ENCODE measurements at places on chromosomes 7 and 10.

- no peak for DNase-seq
Observed at GRCh38 chr10:131635564-131636015, 265.2 kb upstream of the PPP2R2D start.

DNA sequence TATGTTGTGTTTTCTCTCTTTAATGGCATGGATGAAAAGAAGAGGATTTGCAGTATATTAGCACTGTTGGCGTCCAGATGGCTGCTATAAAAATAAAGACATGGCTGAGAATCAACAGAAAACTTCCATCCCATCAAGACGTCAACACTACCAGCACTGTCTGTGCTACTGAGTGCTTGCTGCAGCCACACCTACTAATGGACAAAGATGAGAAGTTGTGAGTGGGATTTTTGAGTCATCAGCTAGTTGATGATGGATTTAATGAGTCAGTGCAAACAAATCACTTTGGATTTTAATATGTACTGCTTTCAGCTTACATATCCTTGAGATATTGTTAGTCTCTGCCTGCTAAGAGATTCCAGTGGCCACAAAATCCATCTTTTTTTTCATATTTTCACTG, 631.0 kb upstream of the ANKRD30A start:
- no peak for DNase-seq

DNA sequence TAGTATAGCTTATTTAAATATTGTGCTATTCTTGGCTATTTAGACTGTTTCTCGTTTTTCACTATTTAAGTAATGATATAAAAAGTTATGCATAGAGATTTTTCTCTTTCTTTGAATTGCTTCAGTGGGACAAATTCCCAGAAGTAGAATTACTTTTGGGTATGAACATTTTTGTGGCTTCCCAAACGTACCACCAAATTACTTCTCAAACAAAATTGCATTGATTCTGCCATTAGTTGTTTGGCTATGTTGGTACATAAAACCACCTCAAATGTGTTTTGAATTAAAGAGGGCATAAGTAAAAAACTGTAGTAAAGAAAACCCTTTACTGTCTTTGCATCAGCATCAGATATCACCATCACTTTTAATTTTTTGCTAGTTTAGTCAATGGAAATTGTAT, 31.0 kb downstream of the AKR1B1 start:
- no peak for DNase-seq

GRCh38 chr10:83289373-83289772, 849.9 kb upstream of the GHITM start:
- no peak for DNase-seq

GRCh38 chr7:23121165-23121564, 15.6 kb downstream of the KLHL7 start:
- DNase-seq: no peak

DNA sequence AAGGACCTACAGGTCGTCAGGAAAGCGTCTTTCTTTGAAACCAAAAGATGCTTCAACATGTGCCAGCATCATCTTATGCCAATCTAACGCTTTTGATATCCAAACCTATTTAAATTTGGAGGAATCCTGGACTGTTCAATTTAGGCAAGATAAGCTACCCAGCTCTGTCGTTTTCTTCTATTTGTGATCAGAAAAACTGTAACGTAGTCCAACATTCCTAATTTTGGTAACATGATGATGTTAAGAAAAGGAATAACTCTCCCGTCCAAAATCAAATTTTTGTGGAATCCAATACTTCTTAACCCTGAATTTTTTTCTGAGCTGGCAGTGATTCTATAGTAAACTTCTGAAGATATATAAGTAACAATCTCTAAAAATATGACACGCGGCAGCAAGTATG, 93.3 kb upstream of the MKX start:
- no peak for DNase-seq

GRCh38 chr10:119770928-119771327, 45.1 kb downstream of the INPP5F start:
- no peak for DNase-seq

- DNase-seq: no peak
Observed at GRCh38 chr10:114392112-114392835, 12.0 kb downstream of the AFAP1L2 start.

- no peak for DNase-seq
Observed at GRCh38 chr10:59096631-59097030, 79.8 kb upstream of the PHYHIPL start.

GRCh38 chr7:22542669-22543068, 42.7 kb upstream of the STEAP1B start:
- no peak for DNase-seq

DNA sequence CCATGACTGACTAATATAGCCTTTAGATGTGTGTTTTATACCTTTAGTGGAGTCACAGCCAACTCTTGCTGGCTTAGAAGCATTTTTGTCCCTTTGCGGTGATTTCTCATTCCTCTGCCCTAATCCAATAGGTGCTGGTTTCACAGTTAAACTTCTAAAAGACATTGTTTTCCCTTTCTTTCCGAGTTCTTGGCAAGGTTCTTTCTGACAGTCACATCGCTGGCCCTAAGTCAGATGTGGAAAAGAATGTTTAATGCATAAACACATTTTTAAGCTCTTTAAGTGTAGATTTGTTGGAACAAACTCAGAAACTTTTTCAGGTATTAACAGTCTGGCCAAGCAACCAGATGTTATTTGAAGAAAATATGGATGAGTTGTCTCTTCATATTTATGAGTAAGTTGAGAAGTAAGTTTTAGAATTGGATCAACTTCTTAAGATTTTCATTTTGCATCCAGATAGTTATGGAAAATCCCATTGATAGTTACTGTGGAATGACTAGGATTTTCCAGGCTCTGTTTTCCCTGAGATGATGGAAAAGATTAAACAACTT, 4.1 kb downstream of the EPDR1 start:
- no peak for DNase-seq

DNA sequence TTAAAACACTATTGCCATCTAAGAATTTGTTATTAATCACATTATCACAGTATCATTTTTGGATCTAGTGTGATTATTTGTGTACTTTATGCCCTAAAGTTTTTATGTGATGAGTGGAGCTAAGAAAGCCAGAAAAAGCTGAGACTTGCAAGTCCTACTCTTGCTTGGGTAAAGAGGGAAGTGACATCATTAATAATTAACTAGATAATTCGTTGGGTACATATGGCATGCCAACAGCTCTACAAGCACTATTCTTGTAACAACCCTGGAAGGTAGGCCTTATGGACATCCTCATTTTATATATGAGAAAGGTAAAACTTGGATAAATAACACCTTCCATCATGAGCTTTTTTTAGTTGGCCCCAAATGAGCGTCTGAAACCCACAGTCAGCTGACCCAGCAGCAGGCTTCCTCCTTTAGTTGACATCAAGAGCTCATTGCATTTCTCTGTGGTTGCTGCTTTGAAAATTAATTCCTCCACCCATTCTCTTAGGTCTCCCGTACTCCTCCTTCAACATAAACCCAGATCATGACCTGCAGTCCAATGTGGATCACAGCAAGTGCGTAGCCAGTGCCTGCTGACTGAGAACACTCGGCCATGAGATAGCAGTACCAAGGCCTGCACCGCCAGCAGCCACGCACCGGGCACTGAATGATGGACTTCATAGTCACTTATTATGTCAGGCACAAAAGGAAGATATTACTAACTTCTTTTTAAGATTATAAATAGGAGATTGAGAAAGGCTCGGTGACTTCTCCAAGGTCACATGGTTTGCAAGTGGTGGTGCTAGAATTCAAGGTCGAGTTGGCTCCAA, 292.0 kb upstream of the AOAH start:
- DNase-seq: no peak

DNA sequence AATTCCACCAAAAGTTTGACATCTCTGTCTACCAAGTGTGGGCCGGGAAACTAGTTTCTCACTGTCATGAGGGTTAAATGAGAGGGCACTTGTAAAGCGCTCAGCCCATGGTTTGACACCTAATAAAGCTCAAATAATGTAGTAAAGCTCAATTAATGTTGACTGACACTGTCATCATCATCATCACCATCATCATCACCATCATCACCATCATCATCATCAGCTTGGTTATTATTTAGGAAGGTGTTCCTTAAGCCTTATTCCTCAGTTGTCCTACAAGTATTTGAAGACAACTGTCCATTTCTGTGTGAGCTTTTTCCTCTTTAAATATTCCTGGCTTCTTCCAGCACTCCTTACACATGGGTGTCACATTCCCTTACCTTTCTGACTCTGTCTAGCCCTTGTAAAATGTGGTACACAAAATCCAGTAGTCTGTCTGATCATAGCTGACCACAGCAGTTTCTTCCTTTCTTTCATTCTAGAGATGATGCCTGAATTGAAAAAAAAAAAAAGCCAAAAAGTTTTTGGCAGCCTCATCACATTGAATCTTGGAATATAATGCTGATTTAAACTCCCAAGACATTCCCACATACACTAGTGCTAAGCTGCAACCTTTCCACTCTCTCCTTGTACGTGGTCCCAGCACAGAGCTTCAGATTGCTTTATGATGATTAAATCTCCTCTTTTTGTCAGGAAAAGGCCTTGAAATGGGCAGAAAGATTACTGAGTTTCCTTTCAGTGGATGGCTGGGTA, 40.6 kb upstream of the SEPHS1 start:
- no peak for DNase-seq

- DNase-seq: no peak
Observed at GRCh38 chr7:99112979-99113378, 30.9 kb downstream of the SMURF1 start.

- no peak for DNase-seq
Observed at GRCh38 chr7:50146692-50147091, 53.6 kb upstream of the ZPBP start.

DNA sequence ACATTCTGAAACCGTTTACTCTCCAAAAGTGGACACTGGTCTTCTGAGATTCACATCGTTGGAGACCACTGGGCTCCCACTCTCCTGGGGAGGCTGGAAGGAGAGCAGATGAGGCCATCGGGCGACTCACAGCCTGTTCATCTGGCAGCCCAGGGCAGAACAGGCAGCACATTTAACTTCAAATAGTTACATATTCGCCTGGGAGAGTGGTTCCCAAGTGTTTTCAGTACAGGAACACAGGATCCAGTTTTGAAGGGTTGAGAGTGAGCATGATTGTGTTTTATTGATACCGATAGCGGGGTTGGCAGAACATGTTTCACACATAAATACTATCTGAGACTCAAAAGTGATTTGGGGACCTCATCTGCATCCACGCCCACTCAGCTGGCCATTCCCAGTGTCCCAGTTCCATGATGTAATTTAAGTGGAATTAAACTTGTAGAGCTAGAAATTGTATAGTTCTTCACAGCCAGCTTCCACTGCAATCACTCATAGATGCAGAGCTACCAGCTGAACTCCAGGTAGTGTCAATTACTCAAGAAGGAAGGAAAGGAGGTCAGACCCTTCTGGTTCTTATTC, 22.8 kb upstream of the PNLIP start:
- DNase-seq: no peak

GRCh38 chr10:8527773-8528172, 473.3 kb downstream of the GATA3 start:
- no peak for DNase-seq

DNA sequence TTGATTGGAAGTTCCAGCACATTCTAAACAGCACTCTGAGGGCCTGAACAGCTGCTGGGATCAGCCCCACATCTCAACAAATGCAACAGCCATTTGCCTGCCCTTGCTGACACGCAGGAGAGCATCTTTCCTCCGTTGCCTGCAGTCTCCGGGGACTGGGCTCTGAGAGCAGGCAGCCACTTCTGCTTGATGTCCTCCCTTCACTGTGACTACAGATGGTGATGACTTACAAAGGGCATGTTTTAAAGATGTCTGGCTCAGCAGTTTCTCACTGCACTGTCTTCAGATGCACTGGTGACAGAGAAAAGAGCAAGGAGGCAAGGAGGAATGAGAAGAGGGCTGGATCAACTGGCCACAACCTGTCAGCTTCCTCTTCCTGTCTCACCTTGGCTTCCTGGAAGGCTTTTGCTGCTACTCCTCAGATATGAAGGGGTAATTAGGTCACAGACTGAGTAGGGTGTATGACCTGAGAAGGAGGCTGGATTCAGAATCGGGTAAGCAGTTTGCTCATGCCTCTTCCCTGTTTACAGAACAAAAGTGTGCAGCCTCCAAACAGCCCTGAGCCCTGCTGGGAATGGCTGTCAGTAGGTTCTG, 143.5 kb upstream of the GHITM start:
- DNase-seq: no peak

- no peak for DNase-seq
Observed at GRCh38 chr10:4046030-4046429, 261.0 kb upstream of the KLF6 start.

- no peak for DNase-seq
Observed at GRCh38 chr10:16316733-16317390, 119.9 kb upstream of the PTER start.

- DNase-seq: peak; percentile 95
Observed at GRCh38 chr7:141014524-141015395, at the start of gene MRPS33. Gene MRPS33, minus strand, starts transcription at chr7:141014952. Its CDS starts 4,319 bp downstream, at chr7:141010633.

DNA sequence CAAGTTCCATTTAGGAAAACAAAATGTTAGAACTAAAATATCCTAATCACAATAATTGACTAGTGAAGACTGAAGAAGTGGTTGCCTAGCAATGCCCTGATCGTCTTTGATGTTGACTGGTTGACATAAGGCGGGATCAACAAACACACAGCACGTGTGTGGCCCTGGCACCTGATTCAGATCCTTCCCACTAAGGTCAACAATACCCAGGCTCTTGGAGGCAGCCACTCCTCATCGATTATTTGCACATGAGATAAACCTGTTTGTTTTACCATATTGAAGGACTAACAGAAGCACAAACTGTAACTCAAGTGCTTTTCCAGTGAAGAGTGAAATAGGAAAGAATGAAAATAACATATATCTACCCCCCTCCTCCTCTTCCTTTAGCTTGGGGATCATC, 15.6 kb downstream of the FANK1 start:
- no peak for DNase-seq

DNA sequence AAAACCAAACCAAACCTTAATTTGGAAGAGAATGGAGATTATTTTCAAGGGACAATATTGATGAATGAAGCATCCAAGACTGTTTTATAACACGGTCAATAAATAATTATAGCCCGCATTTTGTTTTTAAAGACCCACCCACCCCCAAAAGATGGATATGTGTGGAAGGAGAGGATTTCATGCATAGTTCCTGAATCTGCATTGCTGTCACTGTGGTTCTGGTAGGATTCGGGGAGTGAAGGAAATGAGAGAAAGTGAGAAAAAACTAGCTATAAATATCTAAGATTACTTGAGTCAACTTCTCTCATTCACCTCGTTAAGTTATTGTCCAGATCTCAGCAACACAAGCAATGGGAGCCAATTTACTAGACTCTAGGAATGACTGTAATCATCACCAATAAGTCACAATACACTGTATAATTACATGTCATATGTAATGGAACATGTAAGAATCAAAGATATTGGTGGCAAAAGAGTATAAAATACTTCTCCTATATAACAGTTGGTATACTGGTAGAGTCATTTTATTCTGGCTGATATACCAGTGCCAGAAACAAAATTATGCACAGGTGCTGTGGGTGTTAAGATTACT, 30.2 kb downstream of the NAMPT start:
- no peak for DNase-seq

DNA sequence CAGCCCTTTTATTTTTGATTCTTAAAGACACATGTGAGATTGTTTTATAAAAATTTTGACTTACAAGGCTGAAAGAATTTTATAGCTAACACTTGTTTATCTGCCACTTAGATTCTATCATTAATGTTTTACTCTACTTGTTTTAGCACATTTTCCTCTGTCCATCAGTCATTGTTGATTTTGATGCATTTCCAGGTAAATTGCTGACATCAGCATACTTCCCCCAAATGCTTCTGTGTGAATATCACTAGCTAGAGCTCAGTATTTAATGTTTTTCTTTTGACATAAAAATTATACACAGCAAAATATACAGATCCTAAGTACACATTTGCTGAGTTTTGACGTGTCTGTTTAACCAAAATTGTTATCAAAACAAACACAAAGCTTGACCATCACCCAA, 43.0 kb downstream of the INPP5A start:
- DNase-seq: no peak
